ENCODE measurements at places on chromosomes 11 and 22.

DNA sequence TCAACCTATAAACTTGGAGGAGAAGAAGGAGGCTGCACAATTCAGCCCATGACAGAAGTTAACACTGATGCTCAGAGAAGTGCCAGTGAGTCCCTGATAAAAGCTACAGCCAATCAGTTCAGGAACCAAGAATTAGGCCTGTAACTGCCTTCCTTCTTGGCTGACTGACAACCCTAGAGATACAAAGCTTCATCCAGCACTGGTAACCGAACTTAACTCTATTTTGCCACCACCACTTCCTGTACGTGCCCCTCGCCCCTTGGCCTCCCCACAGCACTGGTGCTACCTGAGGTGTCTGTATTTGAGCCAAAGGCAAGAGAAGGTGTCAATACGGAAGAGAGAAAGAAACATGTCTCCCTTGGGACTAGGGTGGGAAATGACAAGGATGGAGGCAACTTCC is 40.1 kb upstream of the POU2AF1 start:
- no peak for DNase-seq

GRCh38 chr11:114273071-114273470 is 23.1 kb upstream of the NNMT start:
- DNase-seq = no peak

DNA sequence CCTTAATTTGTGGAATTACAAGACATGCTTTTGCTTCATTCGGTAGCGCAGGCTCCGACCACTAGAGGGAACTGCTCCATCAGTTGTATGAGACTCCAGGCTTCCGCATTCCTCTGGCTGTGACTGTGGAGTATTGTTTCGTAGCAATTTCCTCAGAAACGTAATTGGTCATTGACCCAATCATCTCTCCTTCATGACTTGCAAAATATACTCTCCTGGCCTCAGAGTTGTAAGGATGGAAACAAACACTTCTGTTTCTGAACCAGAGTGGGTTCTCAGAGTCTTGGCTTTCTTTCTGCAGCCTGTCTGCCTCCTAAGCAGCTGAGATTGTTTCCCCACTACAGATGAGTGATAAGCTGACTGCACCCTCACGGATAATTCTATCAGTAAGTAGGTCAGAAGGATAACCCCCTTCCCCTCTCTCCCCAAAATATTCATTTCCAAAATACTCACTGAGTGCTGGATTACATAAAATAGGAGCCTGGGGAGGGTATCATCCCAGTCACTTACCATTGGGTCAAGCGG is 146.8 kb upstream of the ZC3H12C start:
- DNase-seq = peak; percentile 80

GRCh38 chr22:38733329-38733723 is 22.5 kb downstream of the SUN2 start:
- DNase-seq = peak; percentile 46

DNA sequence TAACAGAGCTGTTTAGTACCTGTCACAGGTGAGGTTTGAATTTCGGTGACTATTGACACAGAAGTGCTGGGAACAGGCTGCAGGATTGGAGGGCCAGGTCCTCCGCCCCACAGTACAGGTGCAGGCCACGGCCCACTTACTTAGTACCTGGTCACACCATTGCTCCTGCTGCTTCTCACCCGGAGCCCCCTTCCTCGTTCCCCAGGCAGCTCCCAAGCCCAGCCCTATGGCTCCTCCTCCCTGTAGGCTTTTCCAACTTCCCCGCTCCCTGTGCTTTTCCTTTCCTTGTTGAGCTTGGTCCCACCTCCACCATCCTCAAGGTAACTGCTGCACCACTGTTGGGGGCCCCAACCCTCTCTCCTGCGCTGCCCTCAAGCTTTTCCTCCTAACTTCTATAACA is 27.9 kb upstream of the ANO1 start:
- DNase-seq = no peak

DNA sequence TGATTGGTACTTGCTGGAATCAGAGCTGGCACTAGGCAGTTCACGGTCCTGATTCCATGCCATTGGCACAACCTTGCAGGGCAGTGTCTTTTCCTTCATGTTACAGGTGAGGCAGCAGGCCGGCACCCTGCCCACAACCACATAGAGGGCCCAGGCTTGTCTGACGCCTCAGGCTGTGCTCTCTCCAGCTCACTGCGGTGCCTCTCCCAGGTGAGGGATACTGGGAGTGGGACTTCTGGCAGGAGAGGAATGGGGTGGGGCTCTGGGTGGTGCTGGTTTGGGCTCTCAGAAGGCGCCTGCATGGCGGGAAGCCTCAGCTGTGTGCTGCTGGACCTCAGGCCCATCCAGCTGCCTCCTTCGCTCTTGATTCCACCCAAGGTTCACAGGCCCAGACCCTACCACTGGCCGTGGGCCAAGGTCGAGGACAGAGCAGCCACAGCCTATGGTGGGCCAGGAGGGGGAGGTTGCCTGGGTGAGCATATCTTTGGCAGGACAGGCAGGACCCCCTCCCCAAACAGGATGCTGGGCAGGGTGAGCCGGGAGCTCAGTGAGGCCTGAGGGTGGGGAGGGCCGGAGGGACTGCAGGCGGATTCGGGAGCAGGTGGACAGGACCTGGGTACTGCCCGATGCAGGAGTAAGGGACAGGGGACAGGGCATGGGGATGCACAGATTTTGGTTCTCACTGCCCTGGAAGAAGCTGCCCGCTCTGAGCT is 7.0 kb upstream of the MPPED1 start:
- DNase-seq = no peak

DNA sequence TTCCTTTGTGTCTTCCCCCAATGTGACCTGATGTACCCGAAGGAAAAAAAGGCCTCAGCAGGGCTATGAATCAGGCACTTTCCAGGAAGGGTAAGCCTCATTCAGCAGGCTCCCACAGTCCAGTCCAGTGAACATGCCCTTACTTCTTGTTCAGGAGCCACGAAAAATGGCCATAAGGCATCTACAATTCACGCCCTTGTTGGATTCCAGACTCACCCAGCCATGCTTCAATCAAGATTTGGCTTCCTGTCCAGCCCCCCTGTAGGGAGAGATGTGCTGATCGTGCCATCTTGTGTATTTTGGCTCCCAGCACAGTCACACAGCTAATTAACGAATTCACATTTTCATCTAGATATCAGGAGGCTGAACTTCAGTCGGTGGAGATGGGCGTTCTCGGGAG is 9.9 kb upstream of the KCNJ5 start:
- DNase-seq = no peak

- no peak for DNase-seq
Measured at GRCh38 chr22:19665784-19666672, 48.3 kb upstream of the SEPTIN5 start.

DNA sequence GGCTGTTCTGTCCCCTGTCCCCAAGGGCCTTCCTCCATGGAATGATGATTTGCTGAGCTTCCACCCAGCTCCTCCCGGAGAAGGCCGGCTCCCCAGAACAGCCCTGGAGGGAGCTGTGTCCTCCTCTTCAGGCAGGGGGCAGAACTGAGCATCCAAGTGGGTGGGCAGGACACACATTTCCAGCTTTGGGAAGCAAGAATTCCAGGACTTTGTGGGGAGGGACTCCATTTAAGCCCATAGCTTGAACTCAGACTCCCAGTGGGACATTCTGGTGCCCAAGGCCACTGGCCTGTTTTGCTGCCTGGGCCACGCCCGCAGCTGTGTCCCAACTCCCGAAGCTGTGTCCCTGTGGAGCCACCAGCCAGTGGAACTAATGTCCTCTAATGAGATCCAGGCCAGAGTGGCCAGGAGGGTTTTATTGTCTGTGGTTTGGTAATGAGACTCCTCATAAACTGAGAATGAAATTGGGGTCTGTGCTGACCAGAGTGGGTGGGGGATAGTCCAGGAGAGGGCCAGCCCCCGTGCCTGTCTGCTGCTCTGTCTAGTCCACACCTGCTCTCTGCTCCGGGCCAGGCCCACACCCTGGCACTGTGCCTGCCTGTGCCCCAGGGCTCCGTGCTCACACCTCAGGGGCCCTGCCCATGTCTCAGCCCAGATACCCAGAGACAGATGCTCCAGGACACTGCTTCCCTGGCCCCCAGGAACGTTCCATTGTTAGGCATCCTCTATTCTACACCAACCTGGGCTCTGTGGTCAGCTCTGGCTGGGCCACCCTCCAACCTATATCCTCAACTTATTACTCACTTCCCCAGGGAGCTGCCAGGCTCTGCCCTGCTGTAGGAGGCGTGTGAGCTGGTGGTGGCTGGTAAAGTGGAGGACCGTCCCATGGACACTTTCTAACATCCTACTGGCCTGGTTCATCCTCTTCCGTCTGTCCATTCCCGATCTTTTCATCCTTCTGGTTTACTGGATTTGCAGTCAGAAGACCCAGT is 7.6 kb downstream of the NECTIN1 start:
- no peak for DNase-seq

GRCh38 chr11:95089620-95090542 is at the start of gene ENDOD1:
ENDOD1 (plus strand) TSS chr11:95089846; CDS start chr11:95089928, 82 bp downstream.
- DNase-seq = peak; percentile 88

- DNase-seq = no peak
Measured at GRCh38 chr22:45626198-45626651, 45.4 kb upstream of the ATXN10 start.

DNA sequence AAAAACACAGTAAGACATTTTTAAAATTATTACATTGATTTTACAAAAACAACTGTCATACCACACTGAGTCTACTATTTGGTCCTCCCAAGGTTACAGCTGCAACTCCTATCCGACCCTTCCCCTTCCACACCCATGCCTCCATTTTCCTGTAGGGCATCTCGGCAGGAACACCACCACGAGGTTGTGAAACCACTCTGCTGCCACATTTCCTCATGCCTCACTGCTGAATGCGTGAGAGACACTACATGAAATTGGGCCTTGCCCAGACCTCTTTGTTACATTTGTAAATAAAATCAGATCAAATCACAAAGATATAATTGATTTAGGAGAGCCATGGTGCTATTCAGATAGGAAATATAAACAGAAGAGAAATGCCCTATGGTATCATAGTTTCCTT is 2.0 kb downstream of the ARHGAP32 start:
- no peak for DNase-seq

GRCh38 chr11:559712-560304 is 730 bp downstream of the LMNTD2 start:
- no peak for DNase-seq

GRCh38 chr11:26234451-26234850 is 97.5 kb upstream of the ANO3 start:
- DNase-seq = no peak

DNA sequence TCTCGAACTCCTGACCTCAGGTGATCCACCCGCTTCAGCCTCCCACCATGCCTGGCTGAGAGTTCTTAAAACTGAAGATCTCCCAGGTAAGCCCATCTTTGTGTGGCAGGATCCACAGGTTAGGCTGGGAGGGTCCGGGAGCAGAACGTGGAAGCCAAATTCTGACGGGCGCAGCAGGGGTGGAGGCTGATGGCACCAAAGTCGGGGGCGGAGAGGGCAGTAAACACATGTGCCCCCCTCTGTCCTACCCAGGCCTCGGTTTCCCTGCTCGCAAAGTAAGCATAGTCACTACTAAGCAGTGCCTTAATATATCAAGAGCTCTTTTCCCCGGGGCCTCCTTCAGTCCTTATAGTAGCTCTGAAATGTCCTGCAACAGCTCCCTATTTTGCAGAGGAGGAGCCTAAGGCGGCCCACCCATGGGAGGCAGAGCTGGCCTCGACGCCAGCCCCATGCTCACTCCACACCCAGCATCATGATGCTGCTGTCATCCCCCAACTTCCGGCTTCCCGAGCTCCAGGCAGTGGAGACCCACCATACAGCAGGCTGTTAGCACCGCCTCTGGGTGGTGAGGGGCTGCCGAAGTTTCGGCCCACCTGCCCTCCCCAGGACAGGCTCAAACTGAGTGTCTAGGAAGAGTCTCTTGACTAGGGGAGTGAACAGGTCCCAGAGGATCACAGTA is 230.0 kb downstream of the CTTN start:
- no peak for DNase-seq

Measured in activated CD4-positive, alpha-beta T cell treated with anti-CD3 and anti-CD28 coated beads, Interleukin-2, Interleukin-4, amounts not matched to agents 100 ng/mL and 50 ng/mL, durations not matched to agents 16 hours and 8 hours (primary cell).